A673 (cell line): ENCODE measurements at places on chromosomes 7 and 10.

DNA sequence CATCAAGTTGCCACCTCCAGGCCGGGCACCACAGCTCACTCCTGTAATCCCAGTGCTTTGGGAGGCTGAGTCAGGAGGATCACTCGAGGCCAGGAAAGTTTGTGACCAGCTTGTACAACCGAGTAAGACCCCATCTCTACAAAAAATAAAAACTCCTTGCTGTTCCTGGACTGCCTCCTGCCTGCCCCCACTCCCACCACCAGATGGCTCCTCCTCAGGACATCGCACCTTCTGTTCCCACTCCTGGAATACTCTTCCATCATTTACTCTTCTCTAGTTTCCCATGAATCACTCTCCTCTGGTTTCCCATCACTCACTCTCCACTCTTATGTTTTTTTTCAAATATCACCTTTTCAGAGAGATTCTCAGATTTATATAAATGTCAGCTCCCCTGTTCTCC, 540.7 kb downstream of the CALN1 start:
- DNase-seq, result no peak

DNA sequence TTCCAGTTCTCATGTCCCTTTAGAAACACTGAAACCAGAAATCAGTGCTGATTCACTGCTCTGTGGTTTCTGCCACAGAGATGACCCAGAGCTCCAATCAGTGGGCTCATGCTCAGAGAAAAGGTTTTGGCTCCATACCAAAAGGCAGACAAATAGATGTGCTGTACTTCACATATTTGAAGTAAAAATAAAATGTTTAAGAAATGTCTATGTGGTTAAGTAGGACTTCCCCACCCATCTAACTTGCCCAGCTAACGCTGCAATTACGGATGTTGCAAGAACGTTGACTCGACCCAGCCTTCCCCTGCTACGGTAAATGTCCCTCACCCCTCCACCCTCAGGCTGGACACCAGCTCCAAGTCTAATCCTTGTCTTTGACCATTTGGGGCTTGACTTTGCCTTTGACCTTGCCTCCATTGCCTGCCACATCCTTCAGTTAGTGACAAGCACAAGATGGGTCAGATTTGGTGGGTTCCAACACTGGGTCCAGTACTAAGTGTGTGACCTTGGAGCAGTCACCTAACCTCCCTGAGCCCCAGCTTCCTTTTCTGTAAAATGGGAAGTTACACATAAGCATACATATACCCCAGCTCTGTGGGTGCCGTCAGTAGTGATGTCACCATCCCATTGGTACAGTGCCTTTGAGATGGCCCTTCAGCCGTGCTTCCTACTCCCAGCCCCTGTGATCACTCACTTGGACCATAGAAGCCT, 95.8 kb downstream of the CHST15 start:
- DNase-seq, result no peak

GRCh38 chr7:99944497-99945070, 15.2 kb upstream of the GJC3 start:
- DNase-seq, result no peak

DNA sequence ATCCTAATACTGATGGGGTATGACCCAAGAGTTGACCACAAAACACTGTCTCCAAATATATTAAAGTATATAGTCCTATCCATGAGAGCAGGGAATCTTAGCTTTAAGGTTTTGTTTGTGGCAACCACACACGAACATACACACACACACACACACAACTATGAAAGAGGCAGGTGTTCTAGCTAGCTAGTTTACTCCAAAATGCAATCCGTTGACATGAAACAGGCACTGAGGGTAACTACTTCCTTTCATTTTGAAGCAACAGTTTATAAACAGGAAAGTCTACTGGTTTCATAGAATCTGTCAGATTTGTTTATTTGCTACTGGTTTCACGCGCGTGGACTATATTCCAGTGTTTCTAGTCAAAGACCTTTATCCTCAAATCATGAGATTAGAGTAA, 14.8 kb downstream of the HTR5A start:
- DNase-seq, result no peak

DNA sequence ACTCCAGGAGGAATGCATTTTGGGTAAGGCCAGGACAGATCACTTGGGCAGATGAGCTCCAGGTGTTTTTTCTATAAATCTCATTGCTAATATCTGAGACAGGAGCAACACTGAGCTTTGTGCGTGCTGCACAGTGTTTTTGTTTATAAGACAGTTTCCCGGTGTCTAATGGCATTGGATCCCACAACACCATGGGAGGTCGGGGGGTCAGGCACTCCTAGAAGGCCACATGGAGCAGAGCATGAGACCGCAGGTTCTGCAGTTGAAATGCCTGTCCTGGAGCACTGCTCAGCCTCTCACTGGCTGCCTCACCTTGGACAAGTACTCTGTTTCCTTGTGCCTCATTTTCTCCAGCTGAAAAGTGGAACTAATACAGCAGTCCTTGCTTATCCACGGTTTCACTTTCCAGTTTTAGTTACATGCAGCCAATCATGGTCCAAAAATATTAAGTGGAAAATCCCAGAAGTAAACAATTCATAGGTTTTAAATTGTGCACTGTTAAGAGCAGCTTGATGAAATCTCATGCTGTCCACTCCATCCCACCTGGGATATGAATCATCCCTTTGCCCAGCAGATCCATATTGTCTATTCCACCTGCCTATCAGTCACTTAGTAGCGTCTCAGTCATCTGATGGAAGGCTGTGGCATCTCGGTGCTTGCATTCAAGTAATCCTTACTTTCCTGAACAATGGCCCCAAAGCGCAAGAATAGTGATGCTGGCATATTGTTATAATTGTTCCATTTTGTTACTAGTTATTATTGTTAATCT, 35.2 kb downstream of the ATXN7L1 start:
- DNase-seq, result no peak

DNA sequence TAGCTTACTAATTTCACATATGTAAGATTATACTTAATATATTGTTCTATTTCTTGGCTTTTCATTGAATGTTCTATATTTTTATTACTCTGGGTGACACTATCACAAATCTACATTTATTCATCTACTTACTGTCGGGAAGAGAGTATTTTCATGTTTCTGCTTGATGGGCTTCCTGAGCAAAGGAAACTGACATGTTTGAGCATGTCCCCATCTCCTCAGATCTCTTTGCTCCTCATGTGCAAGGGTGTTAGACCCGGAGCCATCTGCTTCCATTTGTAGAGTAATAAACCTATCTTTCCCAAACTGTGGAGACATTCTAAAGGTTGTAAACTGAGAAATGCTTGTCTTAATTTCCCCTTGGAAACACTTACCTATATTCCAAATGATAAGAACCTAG, 103.5 kb downstream of the LSMEM1 start:
- DNase-seq, result no peak

DNA sequence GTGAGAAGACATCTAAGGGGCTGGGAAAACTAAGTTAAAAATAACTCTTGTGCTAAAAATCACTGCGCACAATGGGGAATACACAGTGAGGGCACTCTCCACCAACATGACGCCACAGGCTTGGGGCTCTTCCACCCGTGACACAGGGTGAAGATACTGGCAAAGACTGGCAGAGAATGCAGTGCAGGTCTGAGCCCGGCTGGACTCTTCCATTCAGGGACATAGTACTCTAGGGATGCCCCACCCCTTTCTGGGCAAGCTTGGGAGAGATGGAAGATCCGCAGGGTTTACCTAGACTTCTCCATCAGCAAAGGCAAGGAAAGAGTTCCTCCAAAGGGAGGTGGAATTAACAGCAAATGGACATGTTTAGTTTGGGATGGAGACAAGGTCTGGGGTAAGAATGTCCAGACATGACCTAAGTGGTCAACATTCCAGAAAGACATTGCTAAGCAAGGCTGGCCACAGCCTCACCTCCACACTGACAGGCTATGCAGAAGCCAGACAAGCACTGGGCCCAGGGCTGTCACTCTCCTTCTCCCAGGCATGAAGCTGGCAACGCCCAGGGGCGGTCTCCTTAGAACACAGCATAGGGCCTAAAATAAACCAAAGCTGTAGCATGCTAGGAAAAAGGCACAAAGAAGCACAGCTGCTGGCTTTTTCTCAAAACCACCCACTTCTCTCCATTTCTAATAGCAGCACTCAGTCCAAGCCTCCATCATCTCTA, 28.1 kb downstream of the XPNPEP1 start:
- no peak for DNase-seq
